Stimulated activated CD8-positive, alpha-beta memory T cell treated with anti-CD3 and anti-CD28 coated beads, Interleukin-7, amount 100 ng/mL, for 4 hours (primary cell): ENCODE measurements at places on chromosomes 3 and 15.

DNA sequence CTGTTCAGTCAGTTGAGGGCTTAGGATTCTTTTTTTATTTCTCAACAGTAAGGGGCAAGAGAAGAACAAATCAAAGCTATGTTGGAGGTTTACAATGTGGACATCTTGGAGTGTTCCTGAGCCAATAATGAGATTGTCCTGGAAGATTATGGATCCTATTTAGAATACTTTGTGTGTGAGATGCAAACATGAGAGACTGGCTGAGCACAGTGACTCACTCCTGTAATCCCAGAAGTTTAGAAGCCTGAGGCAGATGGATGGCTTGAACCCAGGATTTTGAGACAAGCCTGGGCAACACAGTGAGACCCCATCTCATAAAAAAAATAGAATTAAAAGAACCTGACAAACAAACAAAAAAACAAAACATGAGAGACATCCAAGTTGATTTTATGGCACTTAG, 351.6 kb downstream of the GAP43 start:
- no peak for DNase-seq

- no peak for DNase-seq
Measured at GRCh38 chr3:126837773-126838172, 133.7 kb downstream of the CHCHD6 start.

GRCh38 chr3:195876297-195877064, 31.9 kb downstream of the TNK2 start:
- no peak for DNase-seq

- DNase-seq: no peak
Measured at GRCh38 chr15:88649753-88650551, 11.1 kb downstream of the ISG20 start.

GRCh38 chr3:121758727-121759450, 9.3 kb upstream of the GOLGB1 start:
- DNase-seq: no peak

DNA sequence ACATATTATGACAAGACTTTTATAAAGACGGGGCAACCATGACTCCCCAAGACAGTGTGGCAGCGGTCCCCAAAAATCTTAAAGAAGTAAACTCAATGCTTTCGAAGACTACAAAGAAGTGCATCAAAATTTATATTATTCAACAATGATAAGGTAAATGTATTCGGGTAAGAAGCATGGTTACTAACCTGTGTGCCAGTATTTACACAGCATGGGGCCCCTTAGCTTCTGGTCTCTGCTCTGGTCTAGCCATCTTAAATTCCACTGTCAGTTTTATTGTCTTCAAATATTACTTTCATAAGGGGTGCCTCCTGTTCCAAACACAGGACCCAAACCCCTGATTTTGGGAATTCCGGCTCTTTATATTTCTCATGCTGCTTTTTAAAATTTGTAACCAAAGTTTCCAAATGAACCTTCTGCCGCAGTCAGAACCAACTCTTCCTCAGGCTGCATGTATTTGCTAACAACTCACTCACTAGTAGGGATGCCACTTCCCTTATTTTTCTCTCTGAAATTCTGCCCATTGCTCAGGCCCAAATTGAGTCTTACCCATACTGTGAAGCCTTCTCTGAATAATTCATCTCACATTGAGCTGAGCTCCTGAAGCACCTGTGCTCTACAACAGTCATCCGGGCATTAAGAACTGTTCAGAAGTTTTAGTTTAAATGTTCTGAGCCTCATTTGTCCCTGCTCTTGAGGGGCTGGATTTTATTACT, 1.2 kb downstream of the TTC23 start:
- DNase-seq: no peak

DNA sequence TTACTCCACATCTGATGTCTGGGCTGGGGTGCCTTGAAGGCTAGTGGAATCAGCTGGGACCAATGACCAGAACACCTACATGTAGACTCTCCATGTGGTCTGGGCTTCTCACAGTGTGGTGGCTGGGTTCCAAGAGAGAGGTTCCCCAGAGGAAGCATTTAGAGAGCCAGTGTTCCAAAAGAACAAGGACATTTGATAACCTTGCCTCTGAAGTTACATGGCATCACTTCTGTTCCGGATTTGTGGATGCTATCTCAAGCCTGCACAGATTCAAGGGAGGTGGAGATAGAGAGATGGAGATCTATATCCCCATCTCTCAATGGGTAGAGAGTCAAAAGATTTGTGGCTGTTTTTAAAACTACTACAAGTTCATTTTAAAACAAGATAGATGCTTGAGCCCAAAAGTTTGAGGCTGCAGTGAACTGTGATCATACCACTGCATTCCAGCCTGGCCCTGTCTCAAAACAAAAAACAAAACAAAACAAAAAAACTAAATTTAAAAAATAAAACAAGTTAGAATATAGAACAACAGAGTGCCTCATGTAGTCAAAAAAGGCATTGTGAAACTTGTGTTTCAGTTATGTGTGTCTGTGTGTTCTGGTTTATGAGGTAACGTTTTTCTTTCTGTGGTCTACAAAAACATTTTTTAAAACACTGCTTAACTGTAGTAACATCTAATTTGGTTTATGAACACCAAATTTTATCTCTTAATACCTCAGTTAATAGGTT, 44.8 kb downstream of the PDE8A start:
- DNase-seq: no peak

DNA sequence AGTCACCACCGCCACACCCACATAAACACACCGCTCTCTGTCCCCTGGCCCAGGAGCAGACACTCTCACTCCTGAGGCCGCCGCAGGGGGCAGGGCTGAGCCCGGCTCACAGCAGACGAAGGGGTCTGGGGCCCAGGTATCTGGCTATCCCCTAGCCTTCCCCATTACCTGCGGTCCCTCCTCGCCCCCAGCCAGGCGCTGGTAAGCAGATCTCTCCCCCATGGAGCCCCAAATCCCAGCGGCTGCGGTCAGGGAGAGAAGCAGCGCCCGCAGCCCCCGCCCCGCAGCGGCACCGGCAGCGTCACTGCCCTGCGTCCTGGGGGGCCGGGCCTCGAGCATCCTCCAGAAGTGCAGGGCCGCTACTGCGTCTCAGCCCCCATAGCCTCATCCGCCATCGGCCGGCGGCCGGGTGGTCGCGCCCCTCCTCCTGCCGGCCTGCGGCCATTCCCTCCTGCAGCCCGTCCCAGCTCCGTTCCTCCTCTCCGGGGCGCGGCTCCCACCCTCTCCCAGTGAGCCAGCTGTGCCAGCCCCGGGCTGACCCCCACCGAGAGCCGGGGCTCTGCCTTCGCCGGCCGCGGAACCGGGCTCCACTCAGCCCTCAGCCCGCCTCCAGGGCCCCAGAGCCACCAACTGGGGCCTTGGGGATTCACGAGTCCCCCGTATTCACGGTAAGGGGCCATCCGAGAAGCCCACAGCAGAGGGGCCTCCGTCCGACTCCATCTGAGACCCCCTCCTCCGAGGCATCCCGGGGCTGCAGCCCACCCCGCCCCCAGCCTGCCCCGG, 13.1 kb downstream of the TNK2 start:
- DNase-seq: peak; percentile 29

- DNase-seq: no peak
Measured at GRCh38 chr15:48603922-48604321, 41.6 kb downstream of the FBN1 start.

DNA sequence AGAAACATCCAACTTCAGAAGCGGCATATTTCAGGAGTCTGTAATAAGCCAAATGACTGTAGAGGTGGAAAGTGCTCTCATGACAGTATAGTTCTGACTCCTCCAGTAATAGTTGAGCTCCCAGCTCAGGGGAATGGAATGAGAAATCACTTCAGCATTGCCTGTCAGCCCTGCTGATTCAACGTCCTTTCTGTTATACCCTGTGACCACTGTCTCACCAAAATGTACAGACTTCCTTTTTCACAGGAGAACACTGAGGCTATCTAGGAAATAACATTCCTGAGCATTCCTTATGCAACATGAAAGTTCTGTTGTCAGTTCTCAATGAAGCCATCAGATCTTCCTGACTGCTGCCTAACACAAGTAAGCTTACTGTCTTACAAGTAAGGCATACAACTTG, 284.5 kb upstream of the MME start:
- no peak for DNase-seq

DNA sequence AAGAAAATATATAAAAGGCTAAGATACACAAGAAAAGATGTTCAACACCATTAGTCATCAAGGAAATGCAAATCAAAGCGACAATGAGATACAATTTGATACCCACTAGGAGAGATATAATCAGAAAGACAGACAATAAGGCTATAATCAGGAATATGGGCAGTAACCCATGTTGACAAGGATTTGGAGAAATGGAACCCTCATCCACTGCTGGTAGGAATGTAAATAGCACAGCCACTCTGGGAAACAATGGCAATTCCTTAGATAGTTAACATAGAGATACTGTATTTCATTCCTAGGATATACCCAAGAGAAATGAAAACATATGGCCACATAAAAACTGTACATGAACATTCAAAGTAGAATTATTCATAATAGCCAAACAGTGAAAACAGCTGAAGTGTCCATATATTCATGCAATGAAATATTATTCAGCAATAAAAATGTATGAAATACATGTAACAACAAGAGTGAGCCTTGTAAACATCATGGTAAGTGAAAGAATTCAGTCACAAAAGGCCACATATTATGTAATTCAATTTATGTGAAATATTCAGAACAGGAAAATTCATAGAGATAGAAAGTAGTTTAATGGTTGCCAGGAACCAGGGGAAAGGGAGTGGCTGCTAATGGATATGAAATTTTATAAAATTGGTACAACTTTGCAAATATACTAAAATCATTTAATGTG, 18.2 kb upstream of the COL8A1 start:
- DNase-seq: no peak

DNA sequence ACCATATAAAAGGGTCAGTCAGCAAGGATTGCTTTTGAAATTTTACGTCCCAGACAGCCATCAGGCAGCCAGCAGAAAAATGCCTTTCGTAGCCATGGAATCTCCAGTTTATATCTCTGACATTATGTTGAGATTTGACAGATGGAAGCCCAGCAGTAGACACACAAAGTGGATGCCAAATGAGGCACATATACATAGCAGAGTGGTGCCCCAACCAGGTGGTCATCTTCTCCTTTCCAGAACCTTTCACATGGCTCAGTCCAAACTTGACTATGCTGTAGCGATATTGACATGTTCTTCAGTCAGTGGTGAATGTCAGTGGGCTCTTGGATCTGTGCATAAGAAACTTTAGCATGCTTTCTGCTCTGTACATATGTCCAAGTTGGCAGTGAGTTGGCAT, 123.3 kb upstream of the GBE1 start:
- no peak for DNase-seq
